ENCODE measurements at places on chromosomes 1 and 21.

GRCh38 chr21:20662514-20662913 lies 335.7 kb upstream of the NCAM2 start:
- DNase-seq = no peak

DNA sequence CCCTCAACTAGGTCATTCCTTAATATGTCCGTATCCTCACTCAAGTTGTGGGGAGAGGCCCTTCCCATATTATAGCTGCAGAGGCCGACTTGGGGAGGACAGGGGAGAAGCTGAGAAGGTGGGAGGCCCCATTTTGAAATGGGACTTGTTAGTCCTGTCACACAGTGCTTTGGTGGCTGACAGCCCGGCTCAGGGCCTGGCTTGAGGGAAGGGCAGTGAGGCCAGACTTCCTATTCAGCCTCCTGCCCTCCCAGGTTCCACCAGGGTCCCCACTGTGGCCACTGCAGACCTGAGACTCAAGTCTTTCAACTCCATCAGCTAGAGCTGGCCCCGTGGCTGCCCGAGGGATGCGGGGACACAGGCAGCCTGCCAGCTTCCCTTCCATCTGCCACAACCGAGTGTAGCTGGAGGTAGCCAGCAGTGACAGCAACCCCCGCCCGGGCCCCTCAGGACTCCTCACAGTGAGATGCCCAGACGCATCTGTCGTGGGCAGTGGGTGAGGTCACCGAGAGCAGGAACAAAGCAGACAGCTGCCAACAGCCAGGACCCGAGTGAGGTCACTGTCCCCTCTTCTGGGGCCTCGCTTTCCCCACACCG lies 36.9 kb downstream of the SIM2 start:
- DNase-seq = no peak

GRCh38 chr1:178912597-178912996 lies 41.7 kb upstream of the ANGPTL1 start:
- DNase-seq = no peak

DNA sequence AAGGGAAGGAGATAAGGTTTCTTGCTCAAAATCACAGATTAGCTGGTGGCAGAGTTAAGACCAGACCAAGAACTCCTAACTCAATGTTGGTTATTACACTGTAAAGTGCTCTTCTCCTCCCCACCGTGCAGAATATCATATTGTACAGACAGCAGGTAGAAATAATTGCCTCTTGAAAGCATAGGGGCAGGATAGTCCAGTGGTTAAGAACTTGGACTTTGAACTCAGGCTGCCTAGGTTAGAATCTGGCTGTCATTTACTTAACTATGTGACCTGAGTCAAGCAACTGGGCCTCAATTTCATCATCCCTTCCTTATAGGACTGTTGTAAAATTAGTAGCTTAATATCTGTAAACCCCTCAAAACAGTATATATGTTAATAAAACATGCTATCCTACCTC lies 114.9 kb upstream of the HIVEP3 start:
- DNase-seq = no peak

GRCh38 chr1:22457836-22458235 lies 6.2 kb downstream of the ZBTB40 start:
- no peak for DNase-seq

DNA sequence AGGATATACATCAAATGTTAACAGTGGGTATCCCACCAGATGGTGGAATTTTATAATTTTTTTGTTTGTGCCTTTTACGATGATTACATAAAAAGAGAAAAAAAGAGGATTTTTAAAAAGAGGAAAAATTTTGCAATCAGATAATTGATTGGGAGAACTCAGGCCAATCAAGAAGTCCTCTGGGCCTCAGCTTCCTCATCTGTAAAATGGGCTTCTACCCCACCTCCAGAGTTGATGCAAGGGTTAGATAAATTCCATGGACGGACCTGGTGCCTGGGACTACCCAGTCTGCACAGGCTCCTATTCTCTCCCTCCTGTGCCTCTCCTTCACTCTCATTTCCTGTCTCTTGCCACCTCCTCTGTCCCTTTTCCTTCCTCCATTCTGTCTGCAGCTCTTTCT lies 88.9 kb downstream of the TRABD2B start:
- DNase-seq = no peak

- DNase-seq = no peak
Observed at GRCh38 chr1:33537885-33538284, 65.4 kb downstream of the ZSCAN20 start.

- DNase-seq = no peak
Observed at GRCh38 chr1:156217871-156218270, 5.1 kb downstream of the PMF1 start.

DNA sequence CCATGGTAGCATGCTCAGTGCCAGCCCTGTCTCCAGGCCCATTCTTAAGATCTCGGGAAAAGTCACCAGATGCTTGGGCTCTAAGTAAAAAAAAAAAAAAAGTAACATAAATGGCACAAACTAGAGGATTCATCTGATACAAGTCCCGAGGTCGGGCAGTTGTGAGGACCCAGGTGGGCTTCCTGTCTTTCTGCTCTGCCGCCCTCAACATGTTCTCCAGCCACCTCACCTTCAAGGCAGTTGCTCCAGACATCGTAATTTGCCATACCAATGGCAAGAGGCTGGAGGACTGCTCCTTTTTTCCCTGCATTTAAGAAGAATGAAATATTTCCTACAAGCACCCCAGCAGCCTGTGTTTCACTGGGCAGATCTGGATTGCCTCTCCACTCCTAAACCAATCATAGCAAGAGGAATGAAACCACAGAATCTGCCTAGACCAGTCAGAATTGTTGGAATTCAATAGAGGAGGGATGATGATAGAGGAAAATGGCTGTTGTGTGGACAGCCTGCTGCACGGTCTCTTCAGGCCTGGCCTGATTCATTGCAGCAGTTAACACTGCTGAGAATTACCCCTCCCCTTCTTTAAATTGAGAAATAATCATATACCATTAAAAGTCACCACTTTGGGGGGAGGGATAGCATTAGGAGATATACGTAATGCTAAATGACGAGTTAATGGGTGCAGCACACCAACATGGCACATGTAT lies 5.4 kb downstream of the HMGN2 start:
- DNase-seq = no peak

- no peak for DNase-seq
Observed at GRCh38 chr1:65813956-65814355, 21.3 kb downstream of the PDE4B start.

DNA sequence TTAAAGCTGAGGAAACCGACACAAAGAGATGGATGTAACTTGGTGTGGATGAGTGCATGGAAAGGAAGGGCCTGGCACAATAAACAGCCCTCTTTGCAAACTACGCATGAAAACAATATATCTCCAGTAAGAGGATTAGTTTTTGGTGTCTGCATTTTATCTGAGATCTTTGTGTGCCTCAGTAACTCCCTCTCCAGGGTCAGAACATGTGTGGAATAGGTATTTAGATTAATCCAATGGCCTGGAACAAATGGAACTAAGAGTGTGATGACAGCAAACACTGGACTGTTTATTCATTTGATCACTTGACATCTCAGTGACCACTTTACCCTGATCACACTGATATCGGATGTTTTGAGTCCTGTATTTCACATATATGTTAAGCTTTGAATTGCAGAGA lies 45.3 kb downstream of the AKNAD1 start:
- no peak for DNase-seq

DNA sequence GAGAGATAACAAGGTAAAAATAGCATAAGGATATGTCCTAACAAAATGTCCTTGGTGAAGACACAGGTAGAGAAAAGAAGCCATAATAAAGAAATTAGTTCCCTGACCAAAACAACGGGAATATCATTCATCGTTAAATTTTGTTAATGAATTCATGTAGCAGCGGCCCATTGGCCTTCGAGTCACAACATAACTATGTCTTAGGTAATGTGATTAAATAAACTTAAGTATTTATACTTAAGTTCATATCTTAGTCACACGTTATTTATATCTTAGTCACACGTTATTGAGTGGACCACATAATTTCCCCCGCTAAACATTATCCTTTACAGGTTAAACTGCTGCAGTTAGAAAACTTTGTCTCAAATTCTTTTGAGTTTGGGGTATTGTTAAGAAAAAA lies 1.2 kb downstream of the NEXN start:
- DNase-seq = no peak

DNA sequence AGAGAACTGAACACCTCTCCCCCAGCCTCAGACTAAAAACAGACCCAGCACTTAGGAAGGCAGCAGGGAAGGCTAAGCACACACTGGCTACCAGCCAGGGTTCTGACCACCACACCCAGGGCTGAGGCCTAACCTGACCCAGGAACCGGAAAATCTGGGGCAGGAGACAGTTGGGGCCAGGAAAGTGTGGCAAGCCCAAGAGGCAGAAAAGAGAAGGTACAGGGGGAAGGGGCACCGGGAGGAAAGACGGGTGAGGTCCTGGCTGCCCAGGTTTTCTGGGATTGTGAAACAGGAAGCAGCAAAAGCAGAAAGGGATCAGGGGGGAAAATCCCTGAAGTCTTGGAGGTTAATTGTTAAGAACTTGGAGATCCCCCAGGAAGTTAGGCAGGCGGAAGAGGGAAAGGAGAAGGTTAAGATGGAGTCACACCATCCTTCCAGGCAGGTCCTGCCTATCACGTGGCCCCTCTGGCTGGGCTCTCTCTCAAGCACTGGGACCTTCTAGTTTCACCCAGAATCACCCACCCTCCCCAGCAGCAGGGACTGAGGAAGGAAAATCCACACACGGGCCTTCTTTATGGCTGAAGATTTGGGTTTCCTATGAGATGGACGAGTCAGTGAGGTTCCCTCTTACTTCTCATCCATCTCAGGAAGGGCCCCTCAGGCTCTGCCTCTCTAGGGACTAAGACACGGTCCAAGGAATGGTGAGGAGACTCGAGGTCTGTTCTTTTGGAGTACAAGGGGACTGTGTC lies 2.6 kb downstream of the HDGF start:
- no peak for DNase-seq

DNA sequence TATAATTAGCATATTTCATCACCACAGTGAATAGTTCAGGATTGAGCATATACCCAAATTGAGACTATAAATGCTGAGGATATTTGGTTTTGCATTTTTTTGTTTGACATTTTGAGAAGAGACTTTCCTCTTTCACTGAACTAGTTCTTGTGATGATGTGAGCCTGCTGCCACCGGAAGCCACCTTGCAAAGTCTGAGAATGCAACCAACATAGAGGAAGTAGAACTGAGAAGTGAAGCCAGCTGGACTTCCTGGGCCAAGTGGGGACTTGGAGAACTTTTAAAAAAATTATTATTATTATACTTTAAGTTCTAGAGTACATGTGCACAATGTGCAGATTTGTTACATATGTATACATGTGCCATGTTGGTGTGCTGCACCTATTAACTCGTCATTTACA lies 102.3 kb downstream of the RPE65 start:
- no peak for DNase-seq

- no peak for DNase-seq
Observed at GRCh38 chr1:192941722-192942411, 117.3 kb downstream of the UCHL5 start.

DNA sequence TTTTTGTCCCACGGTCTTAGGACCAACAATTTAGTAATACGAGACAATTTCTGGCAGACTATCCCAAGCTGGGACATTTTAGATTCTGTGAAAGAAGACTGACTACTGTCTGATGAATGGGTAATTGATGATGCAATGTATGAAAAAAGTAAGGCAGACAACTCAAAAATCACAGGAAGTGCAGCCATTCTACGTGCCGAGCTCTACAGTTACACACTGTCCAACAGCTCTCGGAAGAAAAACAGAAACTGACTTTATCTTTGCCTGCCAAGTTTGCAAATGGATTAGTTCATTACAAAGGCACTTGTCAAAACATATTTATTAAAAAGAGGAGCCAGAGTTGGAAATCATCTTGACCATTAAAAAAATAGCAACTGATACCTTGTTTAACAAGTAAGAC lies 31.3 kb downstream of the ZBTB8B start:
- DNase-seq = no peak

GRCh38 chr21:41695513-41695912 lies 71.3 kb downstream of the RIPK4 start:
- DNase-seq = no peak

DNA sequence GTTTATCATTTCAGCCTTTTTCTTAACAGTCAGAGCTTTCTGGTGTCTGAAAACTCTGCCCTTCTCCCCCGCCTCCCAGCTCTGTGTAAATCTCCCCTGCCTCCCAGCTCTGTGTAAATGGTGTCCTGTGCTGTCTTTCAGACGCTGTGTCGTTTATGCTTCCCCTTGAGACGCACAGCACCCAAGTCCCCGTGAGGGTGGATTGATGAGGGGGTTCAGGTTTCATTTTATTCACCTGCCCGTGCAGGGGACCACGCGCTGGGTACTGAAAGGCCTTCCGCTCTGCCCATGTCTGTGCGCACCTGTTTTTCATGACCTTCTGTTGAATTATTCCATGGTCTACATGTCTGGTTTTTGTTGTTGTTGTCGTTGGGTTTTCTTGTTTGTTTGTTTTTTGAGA lies 108.2 kb upstream of the COL6A1 start:
- no peak for DNase-seq

GRCh38 chr21:16534408-16535101 lies 804.8 kb downstream of the USP25 start:
- DNase-seq = no peak

- no peak for DNase-seq
Observed at GRCh38 chr1:31831397-31832378, 15.9 kb upstream of the SPOCD1 start.

DNA sequence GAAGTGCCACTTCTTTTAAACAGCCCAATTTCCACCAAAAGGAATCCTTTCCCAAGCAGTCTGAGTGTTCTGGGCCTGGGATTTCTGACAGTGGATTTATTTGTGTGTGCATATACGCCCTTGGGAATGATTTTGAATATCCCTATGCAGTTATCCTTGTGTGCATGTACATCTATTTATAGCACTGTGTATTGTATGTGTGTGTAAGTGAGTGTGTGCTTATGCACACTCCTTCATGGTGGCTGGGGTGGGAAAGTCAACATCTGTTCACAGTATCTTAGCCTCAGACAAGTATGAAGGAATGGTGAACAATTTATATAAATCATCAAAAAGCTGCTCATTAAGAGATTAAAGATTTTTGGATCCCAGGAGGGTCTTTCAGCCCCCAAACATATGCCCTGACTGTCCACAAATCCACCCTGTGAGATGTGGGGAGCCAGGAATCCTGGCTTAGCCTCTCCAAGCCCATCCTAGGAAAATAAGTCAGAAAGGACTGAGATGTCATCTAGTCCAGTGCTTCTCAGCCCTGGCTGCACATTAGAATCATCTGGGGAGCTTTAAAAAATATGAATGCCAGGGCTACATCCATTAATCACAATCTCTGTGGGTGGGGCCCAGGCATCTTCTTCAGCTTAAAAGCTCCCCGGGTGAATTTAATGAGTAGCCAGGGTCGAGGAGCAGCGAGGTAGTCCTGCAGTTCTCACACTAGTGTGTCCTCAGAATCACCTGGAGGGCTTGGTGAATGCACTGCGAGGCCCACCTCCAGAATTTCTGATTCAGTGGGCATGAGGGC lies 101.4 kb downstream of the PLXNA2 start:
- DNase-seq = no peak

GRCh38 chr1:28246427-28246832 lies 10.5 kb downstream of the ATP5IF1 start:
- DNase-seq = peak; percentile 65

All from effector memory CD8-positive, alpha-beta T cell (primary cell).